ENCODE measurements at places on chromosomes 2 and 18. TPM values are rescaled to one million over a fixed set of nuclear protein-coding genes. Genes with fewer than 3 reads are reported as not detected.

DNA sequence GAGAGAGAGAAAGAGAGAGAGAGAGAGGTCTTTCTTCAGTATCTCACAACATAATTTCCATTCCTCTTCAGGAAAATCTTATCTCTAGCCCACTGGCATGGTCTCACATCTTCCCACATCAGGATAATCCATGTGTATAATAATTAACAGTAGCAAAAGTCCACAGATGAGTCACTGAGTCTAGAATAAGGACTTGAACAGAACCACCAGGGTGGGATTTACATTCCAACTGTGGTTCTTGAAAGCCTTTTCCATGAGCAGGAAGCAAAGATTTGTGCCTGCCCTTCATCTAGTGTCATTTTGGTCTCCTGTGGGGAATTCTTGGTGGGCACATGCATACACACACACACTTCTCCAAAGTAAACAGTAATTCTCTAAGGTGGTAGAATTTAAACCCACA, 107.1 kb upstream of the TCF4 start:
- no peak for DNase-seq

DNA sequence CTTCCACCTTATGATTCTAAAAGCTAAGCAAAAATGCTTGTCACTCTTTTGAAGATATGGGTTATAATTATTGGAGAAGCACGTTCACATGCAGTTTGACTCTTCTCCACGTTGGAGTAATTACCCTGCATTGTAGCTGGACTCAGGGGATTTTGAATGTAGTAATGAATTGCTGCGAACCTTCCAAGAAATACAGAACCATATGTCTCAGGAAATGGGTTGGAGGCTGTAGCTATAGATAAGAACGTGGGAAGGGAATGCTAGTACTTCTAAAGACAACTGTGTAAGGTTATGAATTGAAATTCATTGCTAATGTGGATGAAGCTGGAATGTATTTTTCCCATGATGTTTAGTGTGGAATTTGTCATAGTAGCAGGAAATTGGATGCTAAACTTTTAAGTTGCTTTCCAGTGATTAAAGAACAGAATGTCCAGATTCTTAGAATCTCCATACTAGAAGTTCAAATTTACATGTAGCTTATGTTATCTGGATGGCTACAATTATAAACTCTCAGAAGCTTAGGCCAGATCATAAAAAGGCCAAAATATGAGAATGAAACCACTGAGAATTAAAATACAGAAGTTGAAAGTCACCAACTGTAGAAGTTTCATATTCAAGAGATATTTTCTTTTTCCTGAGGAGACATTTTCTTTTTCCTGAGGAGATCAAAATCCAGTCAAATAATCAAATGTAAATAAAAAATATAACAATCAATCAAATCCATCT, 27.3 kb upstream of the SPOPL start:
- DNase-seq, result no peak

DNA sequence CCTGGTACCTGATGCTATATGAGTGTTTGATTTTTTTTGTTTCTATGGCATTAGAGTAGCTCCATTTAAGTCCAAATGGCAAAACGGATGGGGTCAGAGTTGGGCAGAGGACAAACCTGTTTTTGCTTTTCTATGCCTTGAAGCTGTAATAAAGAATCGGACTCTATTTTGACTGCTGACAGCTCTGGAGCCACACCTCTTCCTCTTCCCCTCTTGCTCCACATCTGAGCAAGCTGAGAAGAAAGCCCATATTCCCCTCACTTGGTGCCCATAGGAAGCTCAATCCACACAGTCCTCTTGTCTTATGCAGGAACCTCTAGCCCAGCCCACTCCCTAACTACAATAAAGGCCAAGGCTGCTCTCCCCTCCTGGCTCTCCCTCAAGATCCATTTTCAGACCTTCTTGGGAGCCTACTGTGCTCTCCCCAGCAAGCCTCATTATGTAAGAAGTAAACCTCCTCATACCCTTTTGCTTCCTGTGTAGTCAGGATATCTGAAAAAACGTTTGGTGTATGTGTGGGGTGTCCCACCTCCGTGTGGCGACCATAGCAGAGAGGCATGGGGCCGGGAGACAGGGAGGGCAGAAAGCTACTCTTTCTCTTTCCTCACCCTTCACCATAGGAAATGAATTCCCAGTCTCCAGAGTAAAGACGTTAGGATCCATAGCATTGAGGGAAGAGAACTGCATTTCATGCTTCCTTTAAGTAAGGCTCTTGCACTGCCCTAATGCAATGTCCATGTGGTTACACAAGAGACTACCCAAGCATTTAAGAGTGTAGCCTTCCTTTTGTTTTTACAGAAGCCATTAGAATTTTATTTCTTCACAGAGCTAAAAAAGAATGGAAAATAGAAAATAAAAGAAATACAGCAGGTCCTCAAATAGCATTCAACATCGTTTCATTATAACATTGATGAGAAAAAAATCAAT, 41.9 kb upstream of the RAPGEF4 start:
- DNase-seq, result no peak

DNA sequence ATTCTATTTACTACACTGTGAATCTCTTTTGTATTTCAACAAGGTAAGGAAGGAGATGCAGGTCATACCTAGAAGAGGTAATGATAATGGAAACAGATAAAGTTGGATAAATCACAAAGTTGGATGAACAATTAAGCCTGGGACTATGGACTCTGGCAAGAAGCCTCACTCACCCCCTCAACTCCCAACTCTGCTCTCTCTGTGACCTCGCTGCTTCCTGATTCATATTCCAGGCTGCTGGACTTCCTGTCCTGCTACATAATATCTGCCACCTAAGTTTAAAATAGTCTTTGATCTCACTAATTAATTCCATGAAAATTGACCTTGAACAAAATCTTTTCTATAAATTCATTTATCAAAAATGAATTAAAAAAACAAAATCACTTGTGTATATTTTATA, 215.3 kb downstream of the CALCRL start:
- DNase-seq, result no peak

GRCh38 chr2:203379156-203379555, 51.0 kb downstream of the ABI2 start:
- no peak for DNase-seq

Gene KATNAL2
- 10.2 TPM for polyA plus RNA-seq

- DNase-seq, result no peak
Measured at GRCh38 chr18:3910512-3910911, 460.5 kb downstream of the TGIF1 start.

Gene TXNDC9
- polyA plus RNA-seq, result 54.5 TPM

Gene CHRNA1
- 5.2 TPM for polyA plus RNA-seq

DNA sequence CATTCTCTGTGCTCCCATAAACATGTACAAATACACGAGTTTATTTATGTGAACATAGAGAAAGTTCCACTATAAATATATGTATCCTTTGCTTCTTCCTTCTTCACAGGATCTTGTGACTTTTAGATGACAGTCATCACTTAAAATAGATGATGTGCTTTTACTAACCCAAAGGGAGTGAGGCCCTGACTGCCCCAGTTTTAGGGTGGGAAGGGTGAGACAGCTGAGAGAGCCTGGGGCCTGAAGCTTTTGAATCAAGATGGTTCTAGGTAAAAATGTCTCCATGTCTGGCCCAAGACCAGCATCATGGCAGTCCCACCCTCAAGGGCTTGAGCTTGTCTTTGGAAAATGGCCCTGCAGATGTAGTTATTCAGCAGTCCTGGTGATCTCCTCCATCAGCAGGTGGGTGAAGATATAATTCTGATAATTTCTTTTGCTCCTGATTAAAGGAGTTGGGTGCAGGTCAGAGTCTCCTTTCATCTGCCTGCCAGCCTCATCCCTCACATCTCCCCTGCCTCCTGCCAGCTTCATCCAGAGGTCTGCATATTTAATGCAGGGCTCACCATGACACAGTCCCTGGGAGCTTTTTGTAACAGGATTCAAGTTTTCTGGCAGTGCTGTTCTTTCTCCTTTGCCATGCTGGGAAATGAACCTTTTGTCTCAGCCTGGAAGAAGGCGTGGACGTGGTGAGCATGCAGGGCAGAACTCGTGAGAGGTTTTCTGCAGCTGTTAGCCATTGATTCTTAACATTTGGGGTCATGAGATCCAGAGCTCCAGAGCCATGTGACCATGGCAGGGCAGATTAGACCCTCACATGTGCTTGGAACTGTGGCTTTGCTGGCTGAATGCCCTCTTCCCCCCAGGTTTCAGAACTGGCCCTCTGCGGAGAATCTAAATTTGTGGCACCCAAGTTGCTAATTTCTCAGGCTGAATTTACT, 2.7 kb downstream of the HRH4 start:
- DNase-seq, result no peak

GRCh38 chr18:28147674-28148171, 29.2 kb downstream of the CDH2 start:
- no peak for DNase-seq

DNA sequence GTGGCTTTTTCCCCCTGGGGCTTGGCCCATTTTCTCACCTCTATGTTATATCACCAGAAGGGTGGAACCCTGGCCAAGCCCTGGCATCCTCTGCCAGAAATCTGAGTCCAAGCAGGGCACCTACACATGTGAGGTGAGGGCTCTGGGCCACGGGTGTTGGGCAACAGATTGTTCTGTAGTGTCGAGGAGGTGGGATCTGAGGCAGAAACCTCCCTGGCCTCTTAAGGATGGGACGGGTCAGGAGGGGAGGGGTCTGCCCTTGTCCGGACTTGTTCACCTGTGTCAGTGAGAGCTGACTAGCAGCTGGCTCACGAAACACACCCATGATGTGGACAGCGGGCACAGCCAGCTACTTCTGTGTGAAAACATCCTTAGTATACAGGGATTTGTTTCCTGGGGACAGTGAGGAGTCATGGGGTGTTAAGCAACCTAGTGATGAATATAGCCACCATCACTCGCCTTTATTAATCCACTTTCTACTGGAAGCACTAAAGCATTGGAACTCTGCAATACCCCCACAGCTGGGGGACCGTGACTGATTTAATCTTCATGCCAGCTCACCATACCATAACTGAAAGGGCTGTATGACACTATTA, 35.6 kb downstream of the EPAS1 start:
- no peak for DNase-seq

DNA sequence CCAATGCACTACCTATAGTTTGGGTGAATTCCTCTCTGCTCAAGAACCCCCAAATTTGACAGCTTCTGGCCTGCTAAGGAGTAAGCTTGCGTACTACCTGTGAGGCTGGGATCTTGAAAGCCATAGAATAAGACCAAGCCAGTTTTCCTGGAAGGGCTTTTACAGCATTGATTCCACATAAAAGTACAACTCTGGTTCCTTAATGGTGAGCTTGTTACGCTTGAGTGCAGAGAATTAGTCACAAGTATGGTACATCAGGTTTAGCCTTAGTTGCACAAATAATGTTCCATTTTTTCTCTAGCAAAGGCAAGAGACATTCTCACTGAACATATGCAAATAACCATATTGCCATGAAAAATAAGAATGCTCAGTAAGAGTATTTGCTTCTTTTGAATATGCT, 39.1 kb upstream of the STK39 start:
- DNase-seq, result no peak

Gene LONRF2
- polyA plus RNA-seq, result 2.6 TPM

- DNase-seq, result no peak
Measured at GRCh38 chr2:86241611-86242010, 42.4 kb downstream of the MRPL35 start.

DNA sequence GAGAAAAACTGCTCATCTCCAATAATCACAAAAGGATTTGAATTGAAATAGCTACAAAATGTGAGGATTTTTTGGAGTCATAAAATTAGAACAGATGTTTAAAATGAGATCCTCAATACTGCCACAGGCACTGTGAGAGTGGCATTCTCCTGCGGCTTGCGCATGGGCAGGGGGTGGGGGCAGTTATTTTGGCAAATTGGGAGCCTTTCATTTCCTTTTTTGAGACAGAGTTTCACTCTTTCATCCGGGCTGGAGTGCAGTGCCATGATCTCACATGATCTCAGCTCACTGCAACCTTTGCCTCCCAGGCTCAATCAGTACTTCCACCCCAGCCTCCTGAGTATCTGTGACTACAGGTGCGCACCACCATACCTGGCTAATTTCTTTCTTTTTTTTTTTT, 42.4 kb downstream of the POMC start:
- no peak for DNase-seq

Gene CCDC121
- 14.1 TPM for polyA plus RNA-seq

- DNase-seq, result no peak
Measured at GRCh38 chr2:171319164-171319810, 114.5 kb downstream of the METTL8 start.

Gene HOXD1
- polyA plus RNA-seq, result 9.8 TPM

GRCh38 chr2:162298669-162299335, 19.7 kb downstream of the IFIH1 start:
- no peak for DNase-seq

DNA sequence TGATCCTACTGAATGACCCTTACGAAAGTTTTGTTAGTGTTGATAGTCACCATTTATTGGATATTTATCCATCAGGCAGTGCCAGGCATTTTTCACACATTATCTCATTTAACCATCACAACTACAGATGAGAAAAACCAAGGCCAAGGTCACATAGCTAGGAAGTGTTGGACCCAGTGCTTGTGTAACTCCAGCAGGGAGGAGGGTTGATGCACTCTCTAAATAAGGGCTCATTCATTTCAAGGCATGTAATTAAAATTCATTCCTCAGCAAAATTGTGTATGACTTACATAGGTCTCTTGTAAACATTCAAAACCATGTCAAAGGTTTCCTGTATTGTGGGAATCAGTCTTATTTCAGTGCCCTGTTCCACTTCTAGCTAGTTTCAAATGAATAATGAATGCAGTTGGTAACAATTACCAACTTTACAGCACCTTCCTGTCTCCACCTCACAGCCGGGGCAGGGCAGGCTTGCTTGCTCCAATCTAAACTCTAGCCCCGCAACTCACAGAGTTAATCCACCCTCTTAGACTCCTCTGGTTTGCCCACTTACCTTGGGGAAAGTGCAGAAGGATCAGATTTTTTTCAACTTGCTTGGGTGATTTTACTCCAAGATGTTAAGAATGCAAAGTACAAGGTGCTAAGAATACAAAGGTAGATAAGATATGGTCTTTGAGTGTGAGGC, 5.8 kb upstream of the MAPRE3 start:
- DNase-seq, result no peak

DNA sequence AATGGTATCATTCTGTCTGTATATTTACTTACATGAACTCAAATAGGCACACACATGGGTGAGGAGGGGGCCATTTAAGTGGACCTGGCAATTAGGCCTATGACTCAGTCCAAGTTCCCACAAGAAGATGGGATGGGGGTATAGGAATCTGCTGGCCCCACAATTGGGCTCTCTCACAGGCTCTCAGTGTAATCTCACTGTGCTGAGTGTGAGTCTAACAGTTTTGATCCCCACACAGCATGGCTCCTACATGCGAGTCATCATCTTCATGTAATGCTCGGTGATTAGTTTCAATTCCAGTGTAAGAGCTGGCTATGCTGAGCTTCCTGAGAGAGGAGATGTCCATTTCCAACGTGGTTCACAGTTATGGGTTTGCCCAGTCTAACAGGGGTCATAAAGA, 114.0 kb downstream of the GATA6 start:
- DNase-seq, result no peak

Gene NBAS
- 62.5 TPM for polyA plus RNA-seq

- DNase-seq, result no peak
Measured at GRCh38 chr18:709771-710170, 2.7 kb downstream of the ENOSF1 start.

GRCh38 chr2:102652126-102652525, 32.8 kb downstream of the SLC9A2 start:
- DNase-seq, result no peak
